Pancreas (tissue), 10 donors: ENCODE measurements at places on chromosomes 7 and 10. TPM values are rescaled to one million over a fixed set of nuclear protein-coding genes. Genes with fewer than 3 reads are reported as not detected.

DGKI gene
- polyA plus RNA-seq, result 0.05 TPM

ST8SIA6 gene
- 0.08 TPM for polyA plus RNA-seq

SPDYE6 gene
- polyA plus RNA-seq, result not detected

TCAF2 gene
- 6.3 TPM for polyA plus RNA-seq

KCNMA1 gene
- polyA plus RNA-seq, result 9.6 TPM

NRP1 gene
- 12.0 TPM for polyA plus RNA-seq

RNF133 gene
- polyA plus RNA-seq, result not detected

LRIT1 gene
- not detected for polyA plus RNA-seq

NPY gene
- 35.7 TPM for polyA plus RNA-seq
